ENCODE measurements at places on chromosomes 4 and X.

DNA sequence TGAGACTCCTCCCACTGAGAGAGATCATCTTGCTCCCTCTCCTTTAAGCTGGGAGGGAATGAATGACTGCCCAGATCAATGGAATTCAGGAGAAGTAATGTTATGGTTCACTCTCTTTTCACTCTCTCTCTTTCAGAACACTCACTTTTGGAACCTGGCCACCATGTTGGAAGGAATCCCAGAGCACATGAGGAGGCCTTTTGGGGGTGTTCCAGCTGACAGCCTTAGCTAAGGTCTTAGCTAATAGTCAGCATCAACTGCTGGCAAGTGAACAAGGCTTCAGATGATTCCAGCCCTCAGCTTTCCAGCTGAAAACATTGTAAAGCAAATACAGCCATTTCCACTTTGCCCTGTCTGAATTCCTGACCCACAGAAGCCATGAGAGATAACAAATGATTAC lies 124.0 kb upstream of the CLNK start:
- no peak for DNase-seq

GRCh38 chr4:123870216-123870876 lies 473.8 kb downstream of the SPRY1 start:
- no peak for DNase-seq

- DNase-seq, result no peak
Measured at GRCh38 chr4:3703343-3703676, 62.9 kb upstream of the ADRA2C start.

DNA sequence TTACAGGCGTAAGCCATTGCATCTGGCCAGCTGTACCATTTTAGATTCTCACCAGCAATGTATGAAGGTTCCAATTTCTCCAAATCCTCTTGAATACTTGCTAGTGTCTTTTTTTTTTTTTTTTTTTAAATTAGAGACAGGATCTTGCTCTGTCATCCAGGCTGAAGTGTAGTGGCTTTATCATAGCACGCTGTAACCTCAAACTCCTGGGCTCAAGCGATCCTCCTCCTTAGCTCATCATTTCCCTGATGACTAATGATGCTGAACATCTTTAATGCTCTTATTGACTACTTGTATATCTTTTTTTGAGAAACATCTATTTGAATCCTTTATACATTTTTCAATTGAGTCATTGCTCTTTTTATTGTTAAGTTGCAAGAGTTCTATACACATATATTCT lies 40.3 kb downstream of the HDAC8 start:
- DNase-seq, result no peak

DNA sequence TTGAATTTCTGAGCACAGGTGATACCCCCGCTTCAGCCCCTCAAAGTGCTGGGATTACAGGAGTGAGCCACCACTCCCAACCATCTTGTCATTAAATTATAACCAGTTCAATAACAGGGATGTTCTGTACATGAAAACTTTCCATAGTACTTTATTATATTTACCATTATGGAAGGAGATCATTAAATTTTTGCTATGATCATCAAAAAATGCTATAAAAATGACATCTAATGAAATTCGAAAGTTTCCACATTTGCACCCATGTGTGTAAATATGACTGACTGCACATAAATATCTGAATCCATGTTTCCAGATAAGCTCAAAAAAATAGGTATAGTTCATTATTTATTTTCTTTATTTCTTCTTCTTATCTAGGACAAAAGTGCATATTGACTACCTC lies 182.6 kb downstream of the FBXO8 start:
- no peak for DNase-seq

DNA sequence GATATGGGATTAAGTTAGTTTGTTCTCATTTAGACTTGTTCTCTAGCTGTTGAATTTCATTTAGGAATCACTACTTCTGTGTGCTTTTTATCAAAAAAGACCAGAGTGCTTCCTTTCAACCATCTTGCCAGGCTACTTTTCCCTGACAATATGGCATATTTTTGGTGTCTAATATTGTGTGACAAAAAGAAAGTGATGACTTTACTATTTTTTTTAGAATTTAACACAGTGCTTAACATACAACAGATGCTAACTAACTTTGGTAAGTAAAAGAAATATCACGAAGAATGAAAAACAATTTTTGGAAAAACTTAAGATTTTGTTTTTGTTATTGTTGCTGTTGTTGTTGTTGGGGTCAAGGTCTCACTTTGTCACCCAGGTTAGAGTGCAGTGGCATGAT lies 462.2 kb upstream of the PABPC4L start:
- no peak for DNase-seq

DNA sequence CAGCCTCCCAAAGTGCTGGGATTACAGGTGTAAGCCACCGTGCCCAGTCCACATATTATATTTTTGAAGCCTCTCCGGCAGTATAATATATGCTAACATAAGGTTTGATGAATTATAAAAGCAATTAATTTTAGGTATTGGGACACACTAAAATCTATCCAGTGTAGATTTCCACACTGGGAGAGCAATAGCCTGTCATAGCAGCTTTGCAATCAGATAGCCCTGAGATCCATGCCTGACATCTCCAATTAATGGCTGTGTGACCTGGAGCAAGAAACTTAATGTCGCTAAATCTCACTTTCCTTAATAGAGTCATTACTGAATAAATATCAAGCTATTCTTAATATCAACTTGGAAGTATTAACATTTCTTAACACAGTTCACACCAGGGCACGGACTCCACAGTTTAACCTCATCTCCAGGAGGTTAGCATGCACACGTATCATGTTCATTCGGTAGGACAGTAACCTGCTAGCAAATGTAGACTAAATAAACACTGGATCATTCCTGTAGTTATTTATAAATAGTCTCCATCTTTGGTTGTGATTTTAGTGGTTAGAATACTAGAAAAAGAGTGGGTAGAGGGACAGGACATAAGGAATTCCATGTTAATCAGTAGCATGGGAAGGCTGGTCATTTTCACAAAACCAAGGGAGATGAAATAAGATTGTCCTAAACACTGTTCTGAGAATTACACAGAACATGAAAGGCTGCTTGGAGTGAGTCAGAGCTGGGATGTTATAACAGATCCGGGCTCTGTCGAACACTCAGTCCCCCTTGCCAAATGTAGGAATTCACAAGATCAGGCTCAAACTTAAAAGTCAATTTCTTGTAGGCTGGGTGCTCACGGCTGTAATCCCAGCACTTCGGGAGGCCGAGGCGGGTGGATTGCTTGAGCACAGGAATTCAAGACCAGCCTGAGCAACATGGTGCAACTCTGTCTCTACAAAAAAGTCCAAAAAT lies 254.7 kb downstream of the PALLD start:
- no peak for DNase-seq

DNA sequence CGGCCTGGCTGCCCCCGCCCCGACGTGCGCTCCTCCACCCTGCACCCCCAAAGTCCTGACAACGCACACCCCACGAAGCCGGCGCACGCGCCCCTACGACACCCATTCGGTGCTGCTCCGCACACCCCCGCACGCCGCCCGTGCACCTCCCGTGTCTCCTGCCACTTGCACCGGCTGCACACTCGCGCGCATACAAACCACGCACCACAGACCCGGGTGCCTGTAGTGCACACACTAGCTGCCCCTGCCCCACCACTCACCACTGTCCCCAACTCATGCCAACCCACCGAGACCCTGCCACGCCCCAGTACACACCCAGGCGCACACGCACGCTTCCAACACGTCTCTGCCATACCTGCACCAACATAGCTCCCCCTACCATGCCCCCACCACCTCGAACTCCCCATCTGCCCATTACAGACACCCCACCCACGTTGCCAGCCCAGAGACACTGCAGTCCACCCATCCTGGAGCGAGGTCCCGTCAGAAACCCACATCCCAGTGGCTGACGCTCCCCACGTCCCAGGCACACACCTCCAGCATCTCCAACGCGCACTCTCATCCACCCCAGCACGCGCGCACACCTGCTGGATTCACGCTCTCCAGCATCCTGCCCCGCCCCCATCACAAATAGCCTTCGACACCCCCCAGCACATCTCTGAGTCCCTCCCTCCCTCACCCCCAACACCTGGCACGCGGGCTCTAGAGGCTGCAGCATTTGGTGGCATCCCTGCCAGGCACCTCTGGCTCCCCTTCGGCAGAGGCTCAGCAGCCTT lies 4.2 kb upstream of the DUSP9 start:
- no peak for DNase-seq

GRCh38 chr4:42570221-42570620 lies 86.7 kb downstream of the ATP8A1 start:
- no peak for DNase-seq

DNA sequence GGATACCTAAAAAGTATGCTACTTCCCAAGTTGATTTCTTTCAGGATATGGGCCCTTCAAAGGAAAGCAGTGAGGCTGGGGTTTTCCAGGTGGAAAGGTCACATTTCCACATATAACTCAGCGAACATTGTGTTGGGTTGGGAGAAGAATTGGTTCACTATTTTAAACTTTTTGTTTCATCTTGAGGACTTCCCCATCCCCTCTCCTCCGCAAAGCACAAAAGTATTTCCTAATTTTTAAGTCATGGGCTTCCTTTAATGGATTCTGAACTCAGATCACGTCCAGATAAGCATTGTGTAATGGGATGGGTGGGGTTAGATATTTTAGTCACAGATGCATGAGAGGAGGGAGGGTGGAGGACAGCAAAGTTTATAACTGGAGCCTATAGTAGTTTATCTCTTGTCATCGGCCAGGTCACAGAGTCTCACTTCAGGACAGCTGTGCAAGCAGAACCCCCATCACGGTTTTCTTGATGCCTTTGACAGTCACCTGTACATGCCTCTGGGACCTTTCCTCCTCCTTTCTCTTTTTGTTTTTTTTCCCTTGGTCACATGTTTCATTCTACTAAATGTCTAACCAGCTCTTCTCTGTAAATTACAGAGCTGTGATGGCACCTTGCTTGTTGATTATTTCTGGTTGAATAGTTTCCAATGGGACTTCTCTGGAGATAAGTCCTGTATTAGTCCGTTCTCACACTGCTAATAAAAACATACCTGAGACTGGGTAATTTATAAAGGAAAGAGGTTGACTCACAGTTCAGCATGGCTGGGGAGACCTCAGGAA lies 115.4 kb downstream of the PTTG2 start:
- no peak for DNase-seq

DNA sequence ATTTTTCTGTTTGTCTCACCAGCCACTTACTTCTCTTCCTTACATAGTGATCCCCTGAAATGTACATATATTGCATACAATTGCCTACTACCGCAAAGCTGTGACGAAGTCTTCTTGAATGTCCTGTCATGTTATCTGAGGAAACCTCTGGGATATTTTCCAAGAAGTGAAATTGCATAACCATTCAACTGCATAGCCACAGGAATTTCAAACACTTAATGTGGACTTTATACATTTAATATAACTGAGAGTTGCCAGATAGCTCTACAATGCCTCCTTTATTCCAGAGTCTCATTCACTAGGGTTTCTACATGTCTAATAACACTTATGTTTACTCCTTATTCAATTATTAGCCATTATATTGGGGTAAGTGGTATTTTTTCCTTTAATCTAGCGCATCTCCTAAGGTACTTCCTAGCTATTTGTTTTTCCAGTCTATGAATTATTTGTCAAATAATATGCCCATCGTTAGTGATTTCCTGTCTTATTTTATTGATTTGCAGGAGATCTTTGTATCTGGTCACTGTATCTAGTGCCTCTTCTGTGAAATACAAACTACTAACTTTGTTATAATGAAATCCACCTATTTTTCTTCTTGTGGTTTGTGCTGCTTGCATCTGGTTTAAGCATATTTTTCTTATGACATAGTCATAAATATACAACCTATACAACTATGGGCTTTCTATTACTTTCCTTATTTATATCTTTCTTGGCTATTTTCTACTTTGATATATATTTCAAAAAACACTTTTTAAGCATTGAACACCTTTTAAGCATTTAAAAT lies 69.2 kb upstream of the GRID2 start:
- DNase-seq, result no peak

DNA sequence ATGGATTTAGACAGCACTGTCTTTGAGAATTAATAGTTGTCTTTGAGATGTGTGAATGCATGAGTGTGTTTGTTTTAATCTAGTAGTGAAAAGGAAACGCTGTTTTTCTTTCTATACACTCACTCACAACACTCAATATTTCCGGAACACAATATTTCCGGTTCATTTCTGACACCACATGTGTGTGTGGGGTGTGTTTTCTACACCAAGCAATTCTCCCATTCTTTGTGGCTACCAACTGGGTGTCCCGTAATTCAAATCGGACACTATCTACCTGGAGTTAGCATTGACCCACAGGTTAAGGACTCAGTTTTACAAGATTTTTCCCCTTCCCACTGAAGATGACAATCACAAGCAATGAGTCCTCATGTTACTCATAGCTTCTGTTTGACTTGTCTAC lies 113.9 kb downstream of the SNCA start:
- DNase-seq, result no peak

DNA sequence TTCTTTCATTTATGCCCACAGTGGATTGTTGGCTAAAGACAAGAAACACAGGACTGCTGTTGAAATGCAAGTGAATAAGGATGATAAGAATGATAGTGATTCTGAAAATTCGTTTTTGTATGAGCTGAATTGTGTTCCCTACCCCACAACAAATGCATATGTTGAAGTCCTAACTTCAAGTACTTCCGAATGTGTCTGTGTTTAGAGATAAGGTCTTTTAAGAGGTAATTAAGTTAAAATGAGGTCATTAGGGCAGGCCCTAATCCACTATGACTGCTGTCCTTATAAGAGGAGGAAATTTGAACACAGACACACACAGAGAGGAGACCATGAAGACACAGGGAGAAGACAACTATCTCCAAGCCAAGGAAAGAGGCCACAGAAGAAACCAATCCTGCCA lies 126.6 kb upstream of the ACSL4 start:
- DNase-seq, result no peak

Measured in GM12892 (cell line).